ENCODE measurements at places on chromosomes 1 and 21.
A peak's percentile ranks its signal among the peaks of the same experiment; 100 is the strongest.

DNA sequence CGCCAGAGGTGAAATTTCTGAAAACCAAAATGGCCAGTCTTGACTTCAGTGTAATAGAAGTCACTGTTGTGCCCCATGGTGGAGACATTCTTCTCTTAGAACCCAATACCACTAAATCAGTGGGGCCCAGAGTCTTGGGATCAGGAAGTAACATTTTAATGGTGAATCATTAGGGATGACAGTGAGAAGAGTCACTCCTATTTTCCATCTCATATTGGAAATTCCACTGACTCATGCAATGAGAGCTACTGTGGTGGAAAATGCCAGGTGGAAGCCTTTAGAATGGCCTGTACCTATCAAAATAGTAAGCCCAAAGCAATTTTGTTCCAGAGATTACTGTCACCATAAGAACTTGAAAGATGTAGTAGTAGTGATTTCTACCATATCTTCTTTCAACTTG is 20.6 kb upstream of the PPM1J start:
- DNase-seq = no peak
- no peak overlapping the region for H3K4me3 ChIP-seq
- H3K27me3 ChIP-seq = no peaks in the 10 kb centered on the region
- H3K4me1 ChIP-seq = no peaks in the 10 kb centered on the region
- H3K36me3 ChIP-seq = no peaks in the 10 kb centered on the region
- H3K27ac ChIP-seq = no peak overlapping the region

GRCh38 chr1:115837740-115838421 is 3.0 kb downstream of the NHLH2 start:
- H3K4me3 ChIP-seq = no peak overlapping the region
- H3K27ac ChIP-seq = no peak overlapping the region
- no peak for DNase-seq

DNA sequence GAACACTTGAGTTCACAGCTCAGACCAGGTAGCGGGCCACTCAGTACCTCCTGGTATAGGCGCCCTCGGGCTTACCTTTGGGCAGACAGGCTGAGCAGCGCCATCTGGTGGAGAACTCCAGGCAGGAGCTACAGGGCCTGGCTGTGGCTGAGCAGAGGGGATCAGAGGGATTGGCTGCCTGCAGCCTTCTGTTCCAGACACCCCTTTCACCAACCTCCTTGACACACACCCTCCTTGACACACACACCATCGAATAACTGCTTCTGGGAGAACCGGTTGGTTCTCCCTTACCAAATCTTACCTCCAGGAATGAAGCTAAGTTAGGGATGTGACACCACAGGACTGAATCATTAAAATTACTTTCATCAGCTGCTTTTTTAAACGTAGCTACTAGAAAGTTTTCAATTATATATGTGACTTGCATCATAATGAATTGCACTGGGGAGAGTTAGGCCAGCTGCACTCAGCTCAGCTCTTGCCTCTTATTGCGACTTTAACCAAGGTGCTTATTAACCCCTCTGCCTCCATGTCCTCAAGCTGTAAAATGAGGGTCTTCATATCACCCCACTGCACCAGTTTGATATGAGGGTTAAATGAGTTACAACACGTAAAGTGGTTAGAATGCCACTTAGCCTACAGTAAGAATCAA is 6.6 kb downstream of the LIN28A start:
- DNase-seq = peak; percentile 39
- H3K36me3 ChIP-seq = no peaks in the 10 kb centered on the region
- no peaks in the 10 kb centered on the region for H3K4me1 ChIP-seq

GRCh38 chr1:36085686-36086526 is 2.0 kb downstream of the TEKT2 start:
- H3K4me1 ChIP-seq = peaks cover 8% of the 10 kb centered on the region
- H3K4me3 ChIP-seq = no peak overlapping the region
- no peak overlapping the region for H3K27ac ChIP-seq
- H3K27me3 ChIP-seq = no peaks in the 10 kb centered on the region

- H3K4me1 ChIP-seq = no peaks in the 10 kb centered on the region
- H3K4me3 ChIP-seq = no peak overlapping the region
- H3K27ac ChIP-seq = no peak overlapping the region
- H3K27me3 ChIP-seq = no peaks in the 10 kb centered on the region
Measured at GRCh38 chr1:46960250-46960649, 19.0 kb upstream of the CYP4A11 start.

GRCh38 chr1:3320246-3321152 is 134.0 kb upstream of the ARHGEF16 start:
- no peak overlapping the region for H3K4me3 ChIP-seq
- no peaks in the 10 kb centered on the region for H3K36me3 ChIP-seq
- no peak for DNase-seq
- no peaks in the 10 kb centered on the region for H3K4me1 ChIP-seq
- no peaks in the 10 kb centered on the region for H3K27me3 ChIP-seq

DNA sequence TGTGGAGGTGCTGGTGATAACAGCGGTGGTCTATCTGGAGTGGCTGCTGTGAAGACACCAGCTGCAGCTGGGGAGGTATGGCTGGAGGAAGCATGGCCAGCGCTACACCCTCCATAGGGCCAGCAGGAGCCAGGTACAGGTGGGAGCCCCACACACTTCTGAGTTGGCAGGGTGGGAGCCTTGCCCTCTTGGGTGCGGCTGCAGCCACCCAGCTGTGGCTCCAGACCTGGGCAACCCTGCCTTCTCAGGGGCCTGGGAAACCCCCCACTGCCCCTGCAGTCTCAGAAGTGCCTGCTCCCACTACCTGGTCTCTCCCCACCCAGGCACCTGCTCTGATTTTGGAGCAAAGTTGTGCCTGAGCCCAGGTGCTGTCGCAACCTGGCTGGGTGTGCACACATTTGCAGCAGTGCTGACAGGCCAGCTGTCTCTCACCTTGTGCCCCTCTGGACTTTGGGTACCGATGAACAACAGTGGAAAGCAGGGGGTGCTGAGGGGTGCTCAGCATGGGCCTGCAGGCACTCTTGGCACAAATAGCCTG is 76.2 kb downstream of the DPYD start:
- no peaks in the 10 kb centered on the region for H3K36me3 ChIP-seq
- H3K4me3 ChIP-seq = no peak overlapping the region
- DNase-seq = no peak
- no peaks in the 10 kb centered on the region for H3K27me3 ChIP-seq
- no peaks in the 10 kb centered on the region for H3K4me1 ChIP-seq

DNA sequence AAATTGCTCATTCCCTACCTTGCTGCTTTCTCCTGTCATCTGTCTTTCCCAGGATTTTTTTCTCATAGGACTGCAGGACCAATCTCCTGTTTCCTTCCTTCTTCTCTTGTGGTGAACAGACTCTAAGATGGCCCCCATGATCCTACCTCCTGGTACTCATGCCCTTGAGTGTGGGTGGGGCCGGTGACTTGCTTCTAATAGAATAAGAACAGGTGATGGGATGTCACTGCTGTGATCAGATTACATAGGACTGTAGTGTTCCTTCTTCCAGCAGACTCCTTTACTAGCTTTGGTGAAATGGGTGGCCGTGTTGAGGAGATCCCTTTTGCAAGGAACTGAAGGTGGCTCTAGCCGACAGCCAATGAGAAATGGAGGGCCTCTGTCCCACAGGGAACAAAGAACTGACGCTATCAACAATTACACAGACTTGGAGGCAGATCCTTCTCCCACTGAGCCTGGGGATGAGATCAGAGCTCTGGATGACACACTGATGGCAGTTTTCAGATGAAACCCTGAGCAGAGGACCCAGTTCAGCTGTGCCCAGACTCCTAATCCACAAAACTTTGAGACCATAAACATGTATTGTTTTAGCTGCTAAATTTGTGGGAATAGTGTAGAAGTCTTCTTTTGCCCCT is 7.5 kb downstream of the GSTM3 start:
- H3K27ac ChIP-seq = no peak overlapping the region
- no peak overlapping the region for H3K4me3 ChIP-seq
- H3K36me3 ChIP-seq = no peaks in the 10 kb centered on the region
- no peak for DNase-seq

DNA sequence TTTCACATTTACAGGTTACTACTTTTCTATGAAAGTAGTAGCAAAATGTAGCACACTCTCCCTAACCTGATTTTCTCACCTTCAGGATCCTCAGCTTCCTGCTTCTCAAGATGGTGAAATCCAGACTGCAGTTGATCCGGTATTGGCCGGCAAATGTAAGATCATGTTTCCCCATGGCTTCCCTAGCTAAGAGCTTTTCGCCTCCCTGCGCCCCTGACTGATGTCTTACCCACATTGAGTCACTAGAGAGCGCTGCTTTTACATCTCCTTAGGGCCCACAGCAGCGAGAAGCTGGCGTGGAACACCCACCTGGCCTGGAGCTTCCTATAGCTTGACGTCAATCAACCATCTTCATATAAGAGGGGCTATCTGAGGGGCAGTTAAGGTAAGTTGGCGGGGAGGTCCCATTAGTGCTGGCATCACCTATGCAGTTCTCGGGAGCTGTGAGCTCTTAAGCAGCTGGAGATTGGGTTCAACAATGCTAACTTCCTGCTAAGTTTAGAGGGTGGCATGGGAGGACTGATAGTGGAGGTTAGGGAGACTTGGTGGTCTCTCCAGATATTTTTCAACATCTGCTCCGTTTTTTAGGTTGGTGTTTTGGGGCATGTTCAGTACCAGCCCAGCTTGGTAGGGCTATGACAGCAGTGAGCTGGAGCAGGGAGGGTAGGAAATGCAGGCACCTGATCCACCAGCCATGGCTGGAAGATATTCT is 5.5 kb downstream of the PTPN7 start:
- H3K36me3 ChIP-seq = no peaks in the 10 kb centered on the region
- no peak overlapping the region for H3K4me3 ChIP-seq
- no peak for DNase-seq
- no peak overlapping the region for H3K27ac ChIP-seq
- H3K27me3 ChIP-seq = no peaks in the 10 kb centered on the region
- H3K4me1 ChIP-seq = no peaks in the 10 kb centered on the region

DNA sequence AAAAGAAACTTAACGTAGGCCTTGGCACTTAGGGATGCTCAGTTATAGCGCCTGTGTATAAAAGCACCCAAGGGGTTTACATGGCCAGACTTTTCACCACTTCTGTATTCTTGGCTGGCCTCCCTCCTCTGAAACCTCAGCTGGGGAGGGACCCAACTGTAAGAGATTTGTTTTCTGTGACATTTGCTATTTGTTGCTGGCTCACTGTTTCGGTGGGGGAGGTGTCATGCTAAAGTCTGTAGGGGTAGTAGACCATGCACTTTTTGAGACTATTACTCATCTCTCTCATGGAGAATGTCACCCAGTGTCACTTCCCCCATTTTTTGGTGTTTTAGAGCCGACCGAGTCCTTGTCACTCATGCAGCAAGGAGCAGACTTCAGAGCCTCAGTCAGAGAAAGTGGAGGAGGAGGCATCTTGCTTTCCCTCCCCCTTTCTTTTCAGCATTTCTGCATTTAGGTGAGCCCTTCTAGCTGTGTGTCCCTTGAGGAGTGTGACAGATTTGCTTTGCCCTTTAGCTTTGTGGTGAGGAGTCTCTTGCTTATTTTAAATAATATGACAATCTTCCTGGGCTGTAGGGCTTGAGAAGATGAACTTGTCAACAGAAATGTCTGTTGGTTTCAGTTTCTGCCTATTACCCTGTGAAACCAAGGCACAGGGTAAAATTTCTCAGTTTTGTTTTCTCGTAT is 160.1 kb downstream of the FASLG start:
- H3K4me1 ChIP-seq = no peaks in the 10 kb centered on the region
- no peaks in the 10 kb centered on the region for H3K36me3 ChIP-seq
- H3K27me3 ChIP-seq = no peaks in the 10 kb centered on the region
- no peak overlapping the region for H3K27ac ChIP-seq

GRCh38 chr1:85228972-85229371 is 28.2 kb upstream of the SYDE2 start:
- no peaks in the 10 kb centered on the region for H3K27me3 ChIP-seq
- no peak for DNase-seq
- H3K27ac ChIP-seq = no peak overlapping the region

All from uterus (tissue), 4 donors.